ENCODE measurements at places on chromosomes 4 and X.

- no peak for DNase-seq
Measured at GRCh38 chrX:24491741-24492140, 26.7 kb downstream of the PDK3 start.

DNA sequence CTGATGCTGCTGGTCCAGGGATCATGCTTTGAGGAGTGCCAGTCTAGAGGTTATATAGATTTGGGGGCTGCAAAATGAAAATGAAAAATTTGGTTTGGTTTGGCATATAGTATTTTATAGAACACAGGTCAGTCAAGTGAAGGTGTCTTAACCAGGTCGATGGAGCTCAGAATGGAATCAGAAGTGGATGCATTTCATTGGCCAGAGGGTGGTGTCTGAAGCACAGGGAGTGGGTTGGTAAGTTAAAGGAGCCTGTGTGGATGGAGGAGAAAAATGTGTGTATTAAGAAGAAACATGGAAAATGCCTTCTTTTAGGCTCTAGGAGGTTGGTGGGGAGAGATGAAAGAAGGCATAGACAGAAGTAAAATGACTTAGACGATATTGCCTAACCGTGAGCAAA is 8.6 kb downstream of the GALNT7 start:
- DNase-seq, result no peak

GRCh38 chr4:33825685-33826084 is 2418.6 kb downstream of the ARAP2 start:
- no peak for DNase-seq

DNA sequence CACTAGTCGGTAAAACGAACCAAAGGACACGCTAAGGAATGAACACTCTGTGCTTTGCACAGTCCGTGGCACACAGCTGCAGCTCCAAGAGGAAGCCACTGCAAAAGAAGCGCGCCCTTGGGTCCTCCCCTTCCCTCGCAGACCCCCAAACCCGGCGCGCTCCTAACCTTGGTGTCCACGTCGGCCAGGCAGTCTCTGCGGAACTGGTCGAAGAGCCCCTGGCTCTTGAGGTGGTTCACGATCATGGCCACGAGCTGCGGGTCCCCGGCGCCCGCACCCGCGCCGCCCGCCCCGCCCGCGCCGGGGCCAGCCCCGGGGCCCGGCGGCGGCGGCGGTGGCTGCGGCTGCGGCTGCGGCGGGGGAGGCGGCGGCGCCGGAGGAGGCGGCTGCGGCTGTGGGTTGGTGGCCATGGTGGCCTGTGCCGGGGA is 333 bp downstream of the BOD1L1 start:
- peak; percentile 50 for DNase-seq

DNA sequence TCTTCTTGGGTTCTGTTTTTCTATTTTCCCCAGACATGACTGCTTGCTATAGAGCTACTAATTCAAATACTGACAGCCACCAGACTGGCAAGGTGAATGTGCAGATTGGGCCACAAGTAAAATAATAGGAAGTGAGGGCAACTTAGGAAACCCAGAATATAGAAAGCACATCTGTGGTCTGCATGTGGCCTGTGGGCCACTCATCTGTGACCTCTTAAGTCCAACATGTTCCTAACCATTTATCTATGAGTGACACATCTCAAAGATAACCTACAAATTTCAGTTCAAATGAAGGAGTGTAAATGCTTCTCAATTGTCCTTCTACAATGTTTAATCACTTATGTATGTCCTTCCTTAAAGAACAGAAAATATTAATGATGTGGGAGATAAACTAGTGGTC is 128.9 kb downstream of the REELD1 start:
- DNase-seq, result no peak

GRCh38 chrX:115030625-115031024 is 13.2 kb upstream of the IL13RA2 start:
- DNase-seq, result no peak

Data from hypothalamus (tissue), 51 donors.